ENCODE measurements at places on chromosomes 6 and 20. TPM values are rescaled to one million over a fixed set of nuclear protein-coding genes. Genes with fewer than 3 reads are reported as not detected.

The EEF1A2 gene
- 0.12 TPM for total RNA-seq

The FAM110A gene
- total RNA-seq, result 27.6 TPM

GRCh38 chr6:41789390-41789724 lies 1.9 kb downstream of the TOMM6 start:
- DNase-seq, result no peak

The GRM1 gene
- not detected for total RNA-seq

The NOTCH4 gene
- total RNA-seq, result 0.27 TPM

DNA sequence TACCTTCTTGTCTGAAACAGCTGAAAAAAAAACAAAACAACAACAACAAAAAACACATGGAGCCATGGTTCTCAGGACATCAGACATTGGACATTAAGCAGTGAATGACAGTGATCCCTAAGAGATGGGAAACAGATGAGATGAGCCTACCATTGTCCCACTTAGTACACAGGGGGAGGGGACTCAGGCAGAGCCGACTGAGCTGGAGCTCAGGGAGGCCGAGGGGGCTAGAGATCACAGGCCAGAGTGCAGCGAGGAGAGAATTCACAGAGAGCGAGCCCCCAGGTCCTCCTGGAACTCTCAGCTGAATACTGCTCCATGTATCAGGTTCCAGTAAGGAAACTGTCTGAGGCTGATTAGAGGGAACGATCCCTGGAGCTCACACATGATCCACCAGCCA lies 134.6 kb downstream of the GRM4 start:
- DNase-seq, result no peak

DNA sequence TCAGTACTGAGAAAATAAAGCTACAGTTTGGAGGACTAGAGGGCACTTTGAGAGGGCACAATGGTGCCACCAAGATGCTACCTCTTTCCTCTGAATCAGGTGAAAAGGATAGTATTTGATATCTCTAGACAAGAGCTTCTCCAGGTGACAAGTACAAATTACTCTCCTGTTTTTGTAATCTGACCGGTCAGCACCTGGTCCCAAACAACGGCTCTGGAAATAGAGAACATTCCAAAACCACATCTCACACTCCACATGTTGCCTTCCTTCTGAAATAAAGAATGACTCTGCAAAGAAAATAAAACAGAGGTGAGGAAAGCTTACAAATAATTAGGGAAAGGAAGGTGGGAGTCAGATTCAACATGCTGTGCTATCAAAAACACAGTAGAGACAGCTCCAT lies 51.3 kb upstream of the CITED2 start:
- DNase-seq, result no peak

The NOX3 gene
- total RNA-seq, result not detected

The PPP1R16B gene
- 63.6 TPM for total RNA-seq

- DNase-seq, result no peak
These were observed 149.5 kb downstream of the RNF144B start for GRCh38 chr6:18536591-18537055.

DNA sequence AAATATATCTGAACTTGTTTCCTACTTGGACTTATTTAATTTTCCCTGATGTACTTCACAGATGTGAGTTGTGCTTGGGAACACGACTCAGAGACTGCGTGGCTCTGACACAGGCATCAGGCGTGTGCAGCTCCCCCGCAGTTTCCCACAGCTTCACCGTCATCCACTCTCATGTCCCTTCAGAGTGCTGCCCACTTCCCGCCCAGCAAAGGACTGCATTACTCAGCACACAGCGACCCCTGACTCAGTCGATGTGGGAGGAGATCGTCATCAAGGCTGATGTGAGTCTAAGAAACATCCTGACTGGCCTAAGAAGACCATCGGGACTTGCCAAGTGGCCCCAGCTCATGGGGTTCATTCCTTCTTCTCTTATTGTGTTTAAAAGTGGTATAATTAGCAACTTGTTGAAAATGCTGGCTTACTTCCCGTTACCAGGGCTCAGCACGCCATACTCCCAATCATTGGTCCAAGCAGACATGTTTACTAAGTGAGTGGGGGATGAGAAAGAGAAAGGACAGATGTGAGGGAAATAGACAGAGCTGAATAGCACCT lies 539.4 kb upstream of the JARID2 start:
- DNase-seq, result no peak

The FOXS1 gene
- not detected for total RNA-seq

DNA sequence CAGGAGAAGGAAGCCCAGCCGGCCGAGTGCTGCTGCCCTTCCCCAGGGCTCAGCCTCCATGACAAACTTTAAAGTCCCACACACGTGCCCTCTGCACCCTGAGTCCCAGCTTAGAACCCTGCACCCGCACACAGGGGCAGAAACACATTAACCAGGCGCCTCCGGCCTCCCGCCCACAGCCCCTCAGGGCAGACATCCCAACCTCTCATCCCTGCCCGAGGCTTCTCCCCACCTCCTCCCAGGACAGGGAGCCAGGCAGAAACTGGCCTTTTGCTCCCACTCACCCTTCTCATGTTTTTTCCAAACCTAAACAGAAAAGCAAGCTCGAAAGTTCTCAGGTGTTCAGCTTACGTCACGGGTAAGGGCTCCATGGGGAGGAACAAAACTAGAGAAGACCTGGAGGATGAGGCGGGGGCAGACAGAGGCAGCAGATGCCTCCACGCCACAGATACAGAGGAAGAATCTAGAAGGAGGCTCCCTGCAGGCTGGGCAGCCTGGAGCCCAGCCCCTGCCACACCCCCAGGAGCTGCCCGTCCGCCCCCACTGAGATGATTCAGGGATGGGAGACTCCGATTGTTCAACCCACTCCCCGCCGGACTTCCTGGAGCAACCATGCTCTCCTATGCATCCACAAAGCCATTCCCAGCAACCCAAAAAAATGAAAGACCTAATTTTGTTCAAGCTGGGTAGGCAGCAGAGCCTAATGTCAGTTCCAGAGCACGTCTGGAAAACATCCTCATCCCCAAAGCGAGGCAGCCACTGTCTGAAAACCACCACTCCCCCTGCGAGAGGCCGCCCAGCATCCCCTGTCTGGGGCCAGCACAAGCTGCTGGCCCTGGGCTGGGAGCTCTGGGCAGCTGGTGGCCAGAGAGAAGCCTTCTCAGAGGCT lies 8.8 kb downstream of the KCNQ2 start:
- DNase-seq, result no peak

DNA sequence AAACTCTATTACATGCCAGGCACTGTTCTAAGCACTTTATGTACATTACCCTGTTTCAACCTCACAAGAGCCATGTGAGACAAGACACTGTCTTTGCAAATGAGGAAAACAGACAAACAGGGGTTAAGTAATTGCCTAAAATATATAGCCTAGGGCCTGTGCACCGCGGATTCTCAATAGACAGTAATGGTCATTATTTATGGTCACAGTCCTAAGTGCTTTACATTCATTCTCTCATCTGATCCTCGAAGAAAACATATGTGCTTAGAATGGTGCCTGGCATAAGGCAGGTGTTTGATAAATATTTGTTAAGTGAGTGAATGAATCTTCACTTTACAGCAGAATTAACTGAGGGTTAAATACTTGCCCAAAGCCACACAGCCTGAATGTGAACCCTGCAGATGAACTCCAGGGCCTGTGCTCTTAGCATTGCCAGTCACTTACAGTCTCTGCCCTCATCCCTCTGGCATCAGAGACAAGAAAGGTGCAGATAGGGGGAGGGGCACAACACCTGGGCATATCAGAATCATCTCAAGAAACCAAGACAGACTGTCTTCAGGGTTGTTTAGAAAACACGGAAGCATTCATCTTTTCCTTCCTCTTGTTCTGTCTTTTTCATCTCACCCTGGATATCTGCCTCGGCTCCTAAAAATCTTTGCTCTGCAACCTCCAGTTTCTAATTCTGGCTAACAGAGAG lies 92.8 kb upstream of the SASH1 start:
- DNase-seq, result no peak

DNA sequence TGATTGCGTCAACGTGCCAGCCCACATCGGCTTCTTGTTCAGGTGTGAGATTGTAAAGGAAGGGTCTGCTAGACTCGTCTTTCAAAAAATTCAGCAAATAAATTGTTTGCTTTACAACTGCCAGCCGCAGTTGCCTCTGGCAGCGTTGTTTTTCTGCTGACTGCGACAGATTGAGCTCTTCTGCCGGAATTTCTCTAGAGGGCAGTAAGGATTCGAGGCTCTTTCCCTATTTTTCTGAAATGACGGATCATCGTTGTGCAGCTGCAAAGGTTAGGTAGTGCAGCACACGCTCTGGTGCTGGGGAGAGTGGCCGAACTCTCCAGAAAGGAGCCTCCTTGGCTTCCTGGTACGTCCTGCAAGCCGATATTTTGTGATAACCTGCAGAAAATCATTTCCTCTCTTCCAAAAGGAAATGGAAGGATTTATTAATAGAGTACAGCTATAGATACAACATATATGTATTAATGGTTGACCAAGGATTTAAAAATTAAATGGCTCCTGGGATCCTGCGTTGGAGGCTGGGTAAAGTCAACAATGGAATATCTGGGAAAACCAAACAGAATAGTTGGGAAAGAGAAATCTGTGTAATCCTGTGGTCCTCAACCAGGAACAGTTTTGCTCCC lies 121.9 kb upstream of the ZFP64 start:
- DNase-seq, result no peak

GRCh38 chr6:16651871-16652270 lies 109.4 kb downstream of the ATXN1 start:
- DNase-seq, result peak; percentile 52

The KHDC1L gene
- total RNA-seq, result 0.35 TPM

- no peak for DNase-seq
These were observed 341.2 kb downstream of the CD83 start for GRCh38 chr6:14458669-14459266.

The GPSM3 gene
- 274 TPM for total RNA-seq

The TPX2 gene
- total RNA-seq, result 164 TPM

- no peak for DNase-seq
These were observed 108.0 kb upstream of the MAP3K4 start for GRCh38 chr6:160883560-160883959.

The CALHM6 gene
- 7.7 TPM for total RNA-seq

GRCh38 chr6:137677709-137678108 lies 183.5 kb upstream of the OLIG3 start:
- no peak for DNase-seq

GRCh38 chr6:7060769-7061516 lies 46.8 kb upstream of the RREB1 start:
- DNase-seq, result no peak

DNA sequence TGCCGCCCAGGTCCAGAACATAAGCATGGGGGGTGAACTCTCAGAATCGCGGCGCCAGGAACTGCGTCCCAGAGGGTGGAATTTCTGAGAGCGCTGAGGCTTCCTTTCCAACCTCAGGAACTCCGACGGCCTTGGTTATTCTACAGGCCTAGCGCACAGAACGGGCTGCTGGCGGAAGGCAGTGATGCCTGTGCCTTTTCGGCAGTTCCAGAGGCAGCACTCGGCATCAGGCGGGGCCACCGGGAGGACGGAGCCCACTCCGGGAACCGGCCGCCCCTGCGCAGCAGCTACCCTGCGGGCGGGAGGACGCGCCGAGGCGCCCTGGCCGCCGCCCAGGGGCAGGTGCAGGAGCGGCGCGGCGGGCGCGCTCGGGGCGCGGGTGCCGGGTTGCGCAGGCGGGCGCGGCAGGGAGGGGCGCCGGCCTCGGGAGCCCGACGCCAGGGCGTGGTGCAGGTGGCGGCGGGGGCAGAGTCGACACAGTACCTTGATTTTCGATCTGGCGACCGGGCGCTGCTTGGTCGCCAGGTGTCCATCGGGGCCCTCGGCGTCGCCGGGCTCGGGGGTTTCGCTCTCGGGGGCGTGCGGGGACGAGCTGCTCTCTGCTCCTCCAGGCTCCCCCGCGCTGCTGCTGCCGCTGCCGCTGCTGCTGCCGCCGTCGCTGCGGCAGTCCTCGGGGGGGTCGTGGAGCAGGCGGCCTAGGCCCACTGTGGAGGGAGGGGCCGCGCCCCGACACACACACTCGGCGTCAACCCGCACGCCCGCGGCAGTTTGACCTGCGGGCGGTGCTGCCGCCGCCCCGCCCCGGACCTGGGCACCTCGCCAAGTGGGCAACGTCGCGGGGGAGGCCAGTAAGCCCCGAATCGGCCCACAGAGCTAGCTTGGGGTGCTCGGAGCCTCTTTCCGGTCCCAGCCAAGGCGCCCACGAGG lies 1.3 kb downstream of the OVOL2 start:
- no peak for DNase-seq

The HLA-DPA1 gene
- 26.2 TPM for total RNA-seq

DNA sequence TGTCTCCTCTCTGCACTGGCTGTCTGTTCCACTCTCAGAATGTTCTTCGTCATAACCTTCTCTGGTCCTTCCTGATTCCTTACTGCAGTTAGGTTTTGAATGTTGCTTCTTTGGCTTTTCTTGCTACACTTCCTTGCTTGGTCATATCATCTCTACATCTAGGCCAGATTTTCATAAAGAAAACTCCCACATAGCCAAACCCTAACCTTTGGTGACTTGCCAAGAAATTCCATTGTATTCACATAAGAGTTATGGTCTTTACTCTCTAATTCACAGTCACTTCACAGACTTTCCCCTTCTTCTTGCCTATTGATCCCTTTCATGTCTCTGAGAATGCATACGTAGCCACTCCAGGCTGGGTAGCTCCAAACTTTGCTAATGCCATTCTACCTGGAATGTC lies 41.9 kb upstream of the SIM1 start:
- DNase-seq, result no peak

GRCh38 chr6:91786474-91787184 lies 1199.8 kb upstream of the MAP3K7 start:
- no peak for DNase-seq

The DDO gene
- not detected for total RNA-seq

- no peak for DNase-seq
These were observed 735.0 kb downstream of the EPHA7 start for GRCh38 chr6:92684386-92684785.

The L3MBTL1 gene
- 7.9 TPM for total RNA-seq

The FGD2 gene
- total RNA-seq, result 1.5 TPM

The GJA10 gene
- total RNA-seq, result not detected

- no peak for DNase-seq
These were observed 423.6 kb downstream of the BCKDHB start for GRCh38 chr6:80530103-80530502.

The DDX43 gene
- 1.7 TPM for total RNA-seq

DNA sequence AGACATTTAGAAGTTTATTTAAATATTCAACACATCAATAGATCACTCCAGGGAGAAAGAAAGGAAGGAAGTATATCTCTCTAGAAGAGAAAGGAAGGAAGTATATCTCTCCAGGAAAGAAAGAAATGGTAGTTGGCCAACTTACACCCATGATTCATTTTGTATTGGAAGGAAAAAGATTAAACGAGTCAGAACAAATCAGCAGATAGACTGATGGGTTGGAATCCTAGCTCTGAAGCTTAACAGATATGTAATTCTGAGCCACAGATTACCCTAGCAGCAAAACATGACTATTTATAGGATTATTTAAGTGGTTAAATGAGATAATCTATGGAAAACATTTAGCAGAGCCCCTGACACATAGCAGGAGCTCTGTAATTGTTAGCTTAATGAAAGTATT lies 27.1 kb downstream of the COL12A1 start:
- DNase-seq, result no peak

Measured in activated CD4-positive, alpha-beta T cell treated with anti-CD3 and anti-CD28 coated beads, Interleukin-2, amount 10 ng/mL, durations not matched to agents 7 days and 5 days (primary cell).